ENCODE measurements at places on chromosomes 7 and 10.

GRCh38 chr7:84686373-84686772, 491.8 kb upstream of the SEMA3A start:
- no peak for DNase-seq

DNA sequence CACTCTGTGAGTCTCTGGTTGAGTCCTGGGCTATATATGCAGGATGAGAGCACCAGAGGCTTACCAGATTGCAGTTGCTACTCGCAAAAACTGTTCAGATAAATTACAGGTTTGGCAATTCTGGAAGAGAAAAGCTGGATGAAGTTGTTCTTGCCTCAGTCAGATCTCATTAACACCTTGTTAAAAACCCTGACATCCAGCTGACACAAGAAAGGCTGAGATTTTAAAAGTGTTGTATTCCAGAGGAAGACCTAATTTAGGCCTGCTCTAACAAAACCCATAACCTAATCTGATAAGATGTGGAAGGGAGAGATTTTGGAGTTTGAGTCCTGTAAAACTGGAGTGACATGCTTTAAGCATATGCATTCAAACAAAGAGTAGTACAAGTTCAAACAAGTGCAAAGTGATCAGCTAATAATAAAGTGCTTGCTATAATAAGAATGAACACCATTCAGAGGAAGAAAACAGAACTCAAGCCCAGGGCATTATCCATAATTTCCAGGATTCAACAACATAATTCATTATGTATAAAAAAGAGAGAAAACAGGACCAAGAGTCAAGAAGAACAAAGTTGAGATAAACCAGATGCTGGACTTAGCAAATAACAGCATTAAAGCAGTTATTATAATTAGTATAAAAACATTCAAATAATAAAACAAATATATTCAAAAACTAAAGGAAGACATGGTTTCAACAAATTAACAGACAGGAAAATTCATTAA, 135.5 kb downstream of the CD36 start:
- no peak for DNase-seq

DNA sequence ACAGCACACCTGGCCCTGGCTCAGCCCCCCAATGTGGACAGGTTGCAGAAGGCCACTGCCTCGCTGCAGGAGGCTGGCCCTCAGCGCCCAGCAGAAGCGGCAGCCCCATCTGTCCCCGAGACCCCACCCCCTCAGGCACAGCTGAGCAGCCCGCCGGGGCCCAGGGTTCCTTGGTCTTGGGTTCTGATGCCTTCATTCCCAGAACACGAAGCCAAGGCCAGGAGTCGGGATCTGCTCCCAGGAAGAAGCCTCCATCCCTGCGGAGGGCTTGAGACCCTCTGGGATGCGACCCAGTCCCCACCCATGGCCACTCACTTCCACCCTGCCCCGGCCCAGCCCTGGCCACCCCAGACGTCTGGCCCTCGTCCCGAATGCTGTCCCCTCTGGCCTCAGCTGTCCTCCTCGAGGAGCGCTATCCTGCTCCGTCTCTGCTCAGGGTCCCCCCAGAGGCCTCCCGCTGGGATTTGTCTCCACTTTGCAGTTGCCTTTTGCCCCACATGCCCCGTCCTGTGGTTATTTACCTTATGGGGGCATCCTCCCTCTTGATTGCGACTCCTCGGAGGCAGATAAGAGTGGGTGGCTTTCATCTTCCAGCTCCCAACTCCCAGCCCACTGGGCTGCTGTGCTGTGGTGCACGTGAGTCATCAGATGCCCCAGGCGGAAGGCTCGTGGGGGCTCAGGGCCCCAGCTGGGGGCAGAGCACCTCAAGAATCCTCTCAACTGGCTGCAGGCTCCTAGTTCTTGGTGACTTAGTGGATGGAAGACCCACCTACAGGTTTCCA, 97.5 kb downstream of the MKI67 start:
- DNase-seq = no peak

DNA sequence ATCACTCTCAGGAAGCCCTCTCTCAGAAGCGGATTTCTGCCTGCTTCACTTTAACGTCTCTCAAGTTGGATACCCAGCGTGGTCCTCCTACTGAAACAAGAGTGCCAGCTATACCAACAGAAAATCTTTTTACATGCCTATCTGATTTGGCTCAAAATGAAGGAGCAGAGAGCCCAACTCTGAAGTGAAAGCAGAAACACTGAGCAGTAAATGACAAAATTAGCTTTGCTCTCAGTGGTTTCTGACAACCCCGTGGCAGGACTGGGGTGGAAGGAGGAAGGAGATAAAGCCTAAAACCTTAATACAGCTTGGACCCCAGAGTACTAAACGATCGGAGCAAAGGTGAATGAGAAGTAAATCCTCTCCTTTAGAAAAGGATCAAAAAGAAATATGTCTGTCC, 25.1 kb upstream of the GPR37 start:
- DNase-seq = no peak

DNA sequence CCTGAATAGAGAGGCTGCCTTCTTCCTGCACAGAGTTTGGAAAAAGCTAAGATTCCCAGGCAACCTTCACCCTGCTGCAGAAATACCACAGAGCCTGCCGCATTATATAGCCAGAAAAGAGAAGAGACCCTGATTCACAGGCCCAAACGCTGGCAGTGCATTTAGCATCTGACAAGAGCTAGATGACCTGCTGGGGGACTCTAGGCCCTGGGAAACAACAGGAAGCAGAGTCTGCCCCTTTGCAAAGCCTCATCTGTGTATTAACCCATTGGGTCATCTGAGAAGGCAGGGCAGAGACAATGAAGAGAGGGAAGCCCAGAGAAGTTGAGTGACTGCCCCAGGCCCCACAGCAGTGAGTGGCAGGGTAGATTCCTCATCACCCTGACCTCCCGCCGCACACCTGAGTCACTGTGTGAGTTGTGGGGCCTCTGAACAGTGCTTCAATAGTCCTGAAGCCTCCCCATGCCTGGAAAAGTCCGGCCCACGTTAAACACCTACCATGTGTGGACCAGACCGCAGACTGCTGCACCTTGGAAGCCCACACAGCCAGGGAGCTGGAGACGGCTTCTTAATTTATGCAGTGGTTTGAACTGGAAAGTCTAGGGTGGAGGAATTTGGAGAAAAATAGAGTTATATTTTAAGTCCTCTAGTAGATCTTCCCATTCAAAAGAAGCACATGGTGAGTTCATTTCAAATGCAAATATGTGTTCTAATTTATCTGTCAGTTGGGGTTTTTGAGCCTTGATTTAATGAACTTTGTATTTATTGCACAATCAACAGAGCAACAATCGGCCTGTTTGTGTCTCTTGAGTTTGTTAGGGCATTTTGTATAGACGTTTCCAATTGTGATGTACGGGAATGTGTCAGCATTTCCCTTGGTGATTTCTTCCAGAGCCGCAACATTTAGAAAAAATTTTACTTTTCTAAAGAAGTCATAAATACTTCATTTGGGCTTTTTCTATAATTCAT, 80.4 kb upstream of the GPR26 start:
- DNase-seq = no peak

GRCh38 chr10:60962946-60963345, 19.0 kb upstream of the RHOBTB1 start:
- no peak for DNase-seq

DNA sequence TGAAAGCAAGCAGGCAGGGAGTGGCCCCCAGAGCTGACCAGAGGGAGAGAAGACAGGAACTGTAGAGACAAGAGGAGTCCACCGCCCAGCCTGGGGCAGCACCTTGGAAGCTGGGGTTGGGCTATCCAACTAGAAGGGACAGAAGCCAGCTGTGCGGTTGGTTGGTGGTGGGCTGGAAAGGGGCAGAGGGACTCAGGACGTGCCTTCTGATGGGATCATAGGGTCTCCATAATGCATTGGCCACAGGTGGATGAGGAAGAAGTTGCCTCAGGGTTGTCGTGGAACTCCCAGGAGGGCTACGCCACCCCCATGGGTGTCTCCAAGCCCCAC, 114.0 kb upstream of the RET start:
- DNase-seq = no peak

DNA sequence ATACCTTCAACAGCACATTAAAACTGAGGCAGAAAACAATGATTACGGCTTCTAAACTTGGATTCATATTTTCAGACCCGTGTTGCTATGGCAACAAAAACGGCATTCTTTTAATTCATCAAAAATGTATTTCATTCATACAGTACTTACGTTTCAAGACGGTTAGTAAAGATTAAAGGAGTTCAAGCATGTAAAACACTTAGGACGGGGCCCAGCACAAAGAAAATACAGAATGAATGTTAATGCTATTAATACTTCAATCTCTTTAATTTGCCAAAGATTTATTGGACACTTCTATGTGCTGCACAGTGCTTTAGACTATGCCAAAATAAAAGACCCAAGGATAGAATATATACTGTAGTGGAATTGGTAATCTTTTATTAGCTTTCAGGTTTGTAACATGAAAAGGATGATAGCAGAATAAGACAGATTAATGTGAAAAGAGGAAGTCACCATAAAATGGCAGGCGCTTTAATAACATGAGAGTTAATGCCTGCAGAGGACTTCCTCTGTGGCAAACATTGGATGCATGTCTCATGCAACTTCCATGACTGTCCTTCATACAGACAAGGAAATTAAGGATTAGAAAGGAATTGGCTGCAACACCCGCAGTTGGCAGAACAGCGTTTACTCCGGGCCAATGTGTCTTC, 201.6 kb upstream of the KLF6 start:
- DNase-seq = no peak

DNA sequence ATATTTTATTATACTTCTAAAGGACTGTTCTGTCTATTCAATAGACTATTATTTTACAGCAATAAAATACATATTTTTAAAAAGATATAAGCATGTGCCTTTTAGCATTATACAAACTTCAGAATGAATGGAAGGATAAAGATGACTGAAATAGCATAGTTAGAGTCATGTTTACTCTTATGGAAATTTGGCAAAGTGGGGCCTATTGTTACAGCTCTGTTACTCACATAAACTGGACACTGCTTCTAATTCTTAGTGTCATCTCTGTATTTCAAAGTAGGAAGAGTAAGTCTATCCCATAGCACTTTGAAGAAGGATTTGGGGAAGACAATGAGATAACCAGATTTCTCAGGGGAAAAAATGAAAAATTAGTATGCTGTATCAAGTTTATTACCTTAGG, 168.2 kb downstream of the SKAP2 start:
- DNase-seq = no peak

GRCh38 chr7:49245062-49245461, 320.7 kb downstream of the CDC14C start:
- no peak for DNase-seq

- no peak for DNase-seq
These were observed 63.5 kb upstream of the PRSS58 start for GRCh38 chr7:142321391-142321790.

DNA sequence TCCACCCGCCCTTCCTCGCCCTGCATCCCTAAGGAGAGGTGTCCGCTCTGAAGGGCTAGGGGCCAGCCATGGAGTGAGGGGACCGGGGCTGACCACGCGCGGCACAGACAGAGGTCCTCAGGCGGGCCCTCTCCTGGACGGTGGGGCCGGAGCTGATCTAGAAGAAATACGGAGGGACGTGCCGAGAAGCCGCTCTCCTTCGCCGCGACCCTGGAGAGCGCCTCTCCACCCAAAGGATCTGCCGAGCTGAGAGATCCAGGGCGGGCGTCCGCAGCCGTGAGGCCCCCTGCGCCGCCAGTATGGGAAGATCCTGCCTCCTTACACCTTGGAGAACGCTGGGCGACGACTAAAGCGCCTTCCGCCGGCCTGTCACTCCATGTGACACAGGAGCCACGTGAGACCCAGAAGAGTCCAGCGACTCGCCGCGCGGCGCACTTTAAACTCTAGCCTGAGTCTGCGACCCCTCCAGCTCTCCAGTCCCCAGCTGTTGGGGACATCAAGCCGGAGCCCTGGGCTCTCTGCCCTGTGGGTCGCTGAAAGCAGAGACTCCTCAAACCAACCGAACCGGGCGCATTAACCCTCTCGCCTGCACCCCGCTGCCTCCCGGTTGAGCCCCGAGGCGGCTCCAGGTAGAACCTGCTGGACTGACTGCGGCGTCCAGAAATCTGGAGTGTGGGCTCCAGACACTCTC, 1.5 kb upstream of the SFMBT2 start:
- no peak for DNase-seq

GRCh38 chr10:95532536-95532935, 28.6 kb downstream of the SORBS1 start:
- DNase-seq = no peak

- no peak for DNase-seq
These were observed 131.3 kb downstream of the UBE2H start for GRCh38 chr7:129821476-129821875.

GRCh38 chr10:130127364-130128061, 8.7 kb upstream of the GLRX3 start:
- peak; percentile 76 for DNase-seq

- DNase-seq = no peak
These were observed 194.5 kb downstream of the TCERG1L start for GRCh38 chr10:131116991-131117375.

DNA sequence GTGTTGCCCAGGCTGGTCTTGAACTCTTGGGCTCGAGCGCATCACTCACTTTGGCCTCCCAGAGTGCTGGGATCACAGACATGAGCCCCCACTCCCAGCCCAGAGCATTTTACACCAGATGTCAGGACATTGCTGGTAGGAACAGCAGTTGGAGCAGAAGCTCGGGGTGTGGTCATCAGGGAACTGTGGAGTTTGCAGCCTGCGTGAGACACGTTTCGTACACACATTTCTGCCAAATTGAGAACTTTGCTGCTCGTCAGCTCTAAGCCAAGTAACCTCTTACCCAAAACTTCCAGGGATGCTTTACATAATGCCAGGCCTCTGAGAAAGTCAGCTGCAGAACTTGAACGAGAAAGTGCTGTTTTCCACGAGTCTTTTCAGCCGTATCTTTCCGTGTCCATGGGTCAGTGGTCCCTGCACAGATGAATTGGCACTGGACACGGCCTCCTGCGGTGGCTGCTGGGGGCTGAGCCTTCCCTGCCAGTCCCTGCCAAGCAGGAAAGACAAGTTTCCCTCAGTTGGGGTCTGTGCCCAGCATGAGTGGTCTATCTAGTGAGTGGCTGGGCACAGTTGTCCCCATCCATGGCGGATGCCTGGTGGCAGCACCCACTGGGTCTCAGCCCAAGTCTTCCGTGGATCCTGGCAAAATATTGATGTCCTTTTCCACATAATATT, 54.4 kb downstream of the DNAJB6 start:
- no peak for DNase-seq

DNA sequence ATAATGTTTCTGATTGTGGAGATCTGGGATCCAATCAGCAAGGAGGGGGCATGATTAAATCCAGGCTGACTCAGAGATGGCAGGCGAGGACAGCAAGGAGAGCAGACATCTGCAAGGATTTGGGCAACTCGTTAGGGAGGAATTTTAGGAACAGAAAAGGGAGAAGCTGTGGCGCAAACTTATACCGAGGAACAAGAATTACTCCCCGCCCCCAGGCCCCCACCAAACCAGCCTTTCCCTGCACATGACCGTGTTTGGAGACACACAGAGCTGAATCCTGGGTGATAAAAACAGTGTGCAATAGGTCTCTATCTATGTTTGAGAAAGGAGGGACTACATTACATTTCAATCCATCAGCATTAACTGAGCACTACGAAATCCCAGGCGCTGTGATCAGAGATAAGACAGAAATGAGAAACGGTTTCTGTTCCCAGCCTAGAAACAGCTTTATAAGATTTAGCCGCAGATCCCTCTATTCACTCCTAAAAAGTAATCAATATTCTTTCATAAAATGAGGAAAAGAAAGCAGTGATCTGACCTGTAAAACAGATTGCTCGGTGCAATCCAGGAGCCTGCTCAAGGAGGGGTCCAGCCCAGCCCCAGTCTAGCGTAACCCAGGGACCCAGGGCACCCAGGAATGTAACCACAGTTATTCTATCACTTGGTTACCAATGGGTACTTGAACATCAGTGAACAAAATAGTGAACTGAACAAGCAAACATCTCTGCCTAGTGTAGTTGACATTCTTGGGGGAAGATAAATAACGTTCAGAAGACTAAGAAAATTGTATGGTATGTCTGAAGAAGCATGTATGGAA, 37.2 kb upstream of the RAPGEF5 start:
- no peak for DNase-seq

GRCh38 chr10:6301488-6302075, 98.8 kb downstream of the PFKFB3 start:
- peak; percentile 19 for DNase-seq

Data from ACHN (cell line).